ENCODE measurements at places on chromosomes 3 and 15.

DNA sequence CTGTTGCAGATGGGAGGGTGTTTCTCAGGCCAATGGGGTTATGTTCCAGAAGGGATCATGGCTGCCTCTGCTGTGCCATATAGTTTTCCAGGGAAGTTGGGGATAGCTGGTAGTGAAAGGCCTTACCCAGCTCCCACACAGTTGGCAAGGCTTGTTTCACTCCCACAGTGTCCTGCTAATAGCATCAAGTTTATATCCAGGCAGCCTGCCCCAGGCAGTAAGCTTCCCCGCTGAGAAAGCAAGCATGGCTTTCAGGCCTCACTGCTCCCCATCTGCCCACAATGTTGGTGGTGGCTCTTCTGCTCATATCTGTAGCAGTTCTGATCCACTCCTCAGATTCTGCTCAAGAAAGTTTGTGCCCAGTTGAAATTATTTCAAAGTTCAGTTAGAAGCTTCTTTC lies 50.9 kb upstream of the DCBLD2 start:
- no peak for DNase-seq

DNA sequence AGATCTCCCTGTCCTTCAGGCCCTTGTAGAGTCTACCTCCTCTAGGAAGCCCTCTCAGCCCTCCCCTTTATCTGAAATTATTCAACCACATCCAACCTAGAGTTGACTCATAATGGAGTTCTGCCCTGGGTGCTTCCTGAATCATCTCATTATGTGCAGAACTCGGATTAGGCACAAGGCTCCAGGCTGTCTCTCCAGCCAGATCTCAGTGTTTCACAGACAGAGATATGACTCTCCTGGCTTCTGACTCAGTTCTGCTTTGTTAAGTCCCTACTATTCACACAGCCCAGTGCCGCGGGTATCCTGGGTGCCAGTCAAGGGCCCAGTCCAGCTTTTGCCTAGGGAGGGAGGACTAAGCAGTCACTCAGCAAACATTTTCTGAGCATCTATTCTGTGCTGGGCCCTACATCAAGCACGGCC lies 9.3 kb downstream of the STRA6 start:
- DNase-seq: no peak

DNA sequence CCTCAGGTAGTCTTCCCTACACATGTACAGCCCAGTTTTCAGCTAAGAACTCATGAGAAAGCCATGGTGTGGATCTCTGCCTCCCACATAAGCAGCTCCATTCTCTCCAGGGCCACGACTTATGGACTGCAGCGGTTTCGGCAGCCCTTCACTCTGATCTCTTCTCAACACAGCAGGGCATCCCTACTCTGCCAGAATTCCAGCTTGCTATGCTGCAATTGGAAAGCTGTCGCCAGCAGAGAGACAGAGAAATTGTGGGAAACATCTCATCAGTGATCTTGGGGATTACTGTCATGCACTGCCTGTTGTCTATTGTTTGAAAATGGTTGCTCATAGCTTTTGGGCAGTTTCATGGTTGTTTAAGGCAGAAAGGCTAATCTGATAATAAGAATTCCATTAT lies 11.9 kb upstream of the BLM start:
- no peak for DNase-seq

DNA sequence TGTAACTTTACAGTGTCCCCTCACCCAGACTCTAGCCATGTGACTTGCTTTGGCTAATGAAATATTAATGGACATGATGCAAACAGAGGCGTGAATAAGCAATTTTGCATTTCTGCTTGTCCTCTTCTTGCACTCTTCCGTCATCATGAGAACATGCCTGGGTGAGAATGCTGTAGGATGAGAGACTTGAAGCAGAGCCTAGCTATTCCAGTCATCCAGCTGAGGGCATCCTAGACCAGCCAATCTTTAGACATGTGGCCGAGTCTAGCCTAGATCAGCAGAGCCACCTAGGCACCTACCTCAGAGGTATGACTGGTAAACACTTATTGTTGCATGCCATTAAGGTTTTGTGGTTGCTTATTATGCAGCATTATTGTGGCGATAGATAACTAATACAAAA lies 450.5 kb upstream of the AZI2 start:
- no peak for DNase-seq

All from SK-N-SH (cell line).